ENCODE measurements at places on chromosomes 7 and 10.

DNA sequence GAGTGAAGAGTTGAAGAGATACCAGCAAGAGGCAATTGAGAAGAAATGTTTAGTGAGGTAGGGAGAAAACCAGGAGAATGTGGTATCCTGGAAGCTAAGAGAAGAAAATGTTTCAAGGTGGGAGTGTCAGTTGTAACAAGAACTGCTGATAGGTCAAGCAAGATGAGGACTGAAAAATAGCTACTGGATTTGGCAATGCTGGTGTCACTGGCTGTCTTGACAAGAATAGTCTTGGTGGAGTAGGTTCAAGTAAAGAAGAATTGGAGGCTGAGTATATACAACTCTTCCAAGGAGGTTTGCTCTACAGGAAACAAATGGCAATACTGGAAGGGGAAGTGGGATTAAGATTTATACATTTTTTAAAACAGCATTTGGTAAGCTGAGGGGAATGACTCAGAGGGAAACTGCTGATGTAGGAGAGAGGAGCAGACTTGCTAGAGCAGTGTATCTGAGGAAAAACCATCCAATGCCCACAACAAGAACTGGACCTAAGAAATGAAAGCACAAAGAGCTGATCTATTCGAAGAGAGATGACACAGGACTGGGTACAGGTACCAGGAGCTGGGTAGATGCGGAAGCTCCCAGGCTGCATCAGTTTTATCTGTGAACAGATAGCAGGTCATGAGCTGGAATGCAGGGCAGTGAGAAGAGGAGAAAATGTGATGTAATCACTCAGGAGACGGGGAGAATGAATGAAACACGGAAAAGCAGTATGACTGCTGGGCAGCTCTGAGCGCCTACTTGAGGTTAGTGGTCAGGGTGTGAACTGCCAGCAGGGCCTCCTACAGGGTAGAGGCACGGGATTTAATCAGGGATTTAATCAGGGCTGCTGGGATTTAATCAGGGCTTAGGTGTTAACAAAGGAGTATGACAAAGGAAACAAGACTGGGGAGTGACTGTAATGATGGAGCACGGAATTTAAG lies 34.5 kb downstream of the FAM25A start:
- no peak for DNase-seq

GRCh38 chr7:80127412-80128160 lies 7.0 kb upstream of the GNAI1 start:
- no peak for DNase-seq

DNA sequence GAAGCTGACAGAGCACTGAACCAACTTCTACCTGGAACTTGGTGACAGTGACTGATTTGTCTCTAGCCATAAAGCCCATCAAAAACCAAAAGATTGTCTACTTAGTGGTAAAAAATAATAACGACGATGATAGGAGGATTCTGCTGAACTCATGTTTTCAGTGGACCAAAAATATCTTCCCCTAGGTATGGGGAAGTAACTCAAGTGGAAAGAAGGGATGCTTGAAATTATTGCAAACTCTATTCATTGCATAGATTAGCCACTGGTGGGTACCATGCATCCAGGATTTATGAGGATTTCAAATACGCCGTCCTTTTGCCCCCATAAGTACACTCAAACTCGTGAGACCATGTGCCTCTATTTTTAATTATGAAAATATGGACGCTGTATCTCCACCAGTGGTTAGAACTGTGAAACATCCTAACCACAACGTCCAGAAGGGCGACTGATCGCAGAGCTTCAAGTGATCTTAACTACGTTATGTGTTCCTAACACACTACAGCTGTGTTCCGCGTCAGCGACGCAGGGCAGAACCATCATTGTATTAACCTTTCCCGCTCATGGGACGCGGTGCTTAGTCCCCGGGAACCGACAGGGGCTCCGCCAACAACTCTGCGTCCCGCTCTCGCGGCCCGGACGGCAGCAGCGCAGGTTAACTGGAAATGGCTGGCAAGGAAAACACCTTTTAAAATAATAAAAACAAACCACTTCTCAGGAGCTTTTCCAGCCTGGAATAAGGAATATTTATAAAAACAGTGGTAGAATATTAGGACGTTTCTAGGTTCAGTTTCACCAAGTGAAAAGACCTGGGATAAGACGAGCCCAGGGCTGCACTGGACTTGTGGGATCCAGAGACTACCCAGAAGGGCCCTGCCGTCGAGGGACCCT lies 776 bp downstream of the PEX1 start:
- peak; percentile 81 for DNase-seq

DNA sequence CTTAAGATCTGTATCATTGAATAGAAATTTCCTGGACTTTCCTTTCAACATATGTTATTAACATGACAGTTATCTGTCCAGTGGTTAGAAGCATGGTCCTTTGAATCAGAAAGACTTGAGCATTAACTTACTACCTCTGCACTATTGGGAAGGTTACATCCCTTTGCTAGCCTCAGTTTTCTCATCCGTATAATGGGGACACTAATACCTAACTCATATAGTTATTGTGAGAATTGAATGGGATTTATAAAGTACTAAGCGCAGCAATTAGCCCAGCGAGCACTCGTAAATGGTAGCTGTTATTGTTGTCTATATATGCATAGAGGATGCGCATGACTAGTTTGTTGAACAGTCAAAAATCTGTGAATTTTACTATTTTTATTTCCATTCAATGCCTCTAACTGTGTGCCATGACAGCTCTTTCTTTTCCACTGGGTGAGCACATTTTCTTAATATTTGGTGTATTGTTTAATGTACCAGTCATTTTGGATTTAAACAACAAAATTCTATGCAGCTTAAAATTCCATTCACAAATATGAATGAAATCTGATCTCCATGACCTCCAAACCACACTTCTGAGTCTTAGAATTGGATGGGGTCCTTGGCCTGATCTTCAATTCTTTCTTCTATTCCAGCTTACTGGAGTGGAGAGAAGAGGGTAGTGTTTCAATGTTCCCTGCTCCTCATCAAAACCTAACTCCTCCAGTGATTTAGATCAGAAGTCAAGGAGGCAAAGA lies 65.0 kb downstream of the CACNB2 start:
- DNase-seq: no peak

DNA sequence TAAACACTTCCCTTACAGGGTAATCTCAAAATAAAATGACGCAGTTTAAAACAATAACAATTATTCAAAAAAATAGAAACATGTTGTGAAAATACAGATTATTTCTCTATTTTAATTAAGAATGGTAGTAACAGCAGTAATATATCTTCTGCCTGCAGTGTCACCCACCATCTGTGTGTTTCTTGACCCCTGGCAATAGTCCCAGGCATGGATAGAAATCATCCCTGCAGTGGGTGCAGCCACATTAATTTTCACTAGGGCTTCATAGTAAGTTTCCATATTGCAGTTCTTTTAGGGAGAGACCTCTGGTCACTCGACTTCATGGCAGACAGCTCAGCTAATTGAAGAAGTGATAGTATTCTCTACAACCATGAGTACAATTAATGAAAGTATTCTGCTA lies 470.1 kb upstream of the TEX47 start:
- DNase-seq: no peak

- DNase-seq: peak; percentile 52
These were observed 17.0 kb downstream of the UPF2 start for GRCh38 chr10:12025591-12025990.

DNA sequence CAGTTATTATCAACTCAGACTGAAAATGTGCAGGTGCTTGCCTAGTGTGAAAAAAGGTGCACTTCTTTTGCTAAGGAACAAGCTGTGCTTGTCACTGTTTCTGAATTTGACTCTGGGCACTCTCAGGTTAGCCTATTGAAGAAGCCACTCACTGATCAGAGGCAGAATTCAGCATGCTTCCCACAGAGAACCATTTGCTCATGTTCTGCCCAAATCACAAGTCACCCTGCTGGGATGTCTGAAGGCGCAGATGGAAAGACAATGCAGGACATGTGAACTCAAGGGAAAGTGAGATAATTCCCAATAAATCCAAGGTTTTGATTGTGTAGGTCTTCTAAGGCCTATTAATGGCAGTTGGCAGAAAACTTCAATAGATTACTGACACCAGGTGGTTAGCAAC lies 47.8 kb upstream of the CSTF2T start:
- no peak for DNase-seq

DNA sequence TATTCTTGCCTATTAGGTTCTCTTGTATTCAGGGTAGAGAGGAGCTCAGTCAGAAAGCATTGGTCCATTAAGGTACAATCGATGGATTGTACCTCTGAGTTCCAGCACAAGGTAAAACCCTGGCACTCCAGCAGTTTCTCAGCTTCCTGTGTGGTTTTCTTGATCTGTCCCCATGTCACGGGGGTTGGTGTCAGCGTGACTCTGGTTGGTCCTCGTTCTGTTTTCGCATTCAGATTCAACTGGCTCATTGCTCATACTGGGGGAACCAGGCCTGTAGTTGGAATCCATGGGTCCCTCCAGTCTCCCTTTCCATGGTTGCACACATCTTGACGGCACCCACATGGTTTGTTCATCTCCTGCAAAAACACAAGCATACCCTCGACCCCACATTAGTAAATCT lies 32.7 kb upstream of the RASGEF1A start:
- DNase-seq: no peak

GRCh38 chr7:121342631-121343030 lies 13.8 kb downstream of the WNT16 start:
- no peak for DNase-seq

GRCh38 chr7:26694141-26694540 lies 170.2 kb downstream of the SKAP2 start:
- no peak for DNase-seq

GRCh38 chr7:51244885-51245284 lies 71.7 kb downstream of the COBL start:
- DNase-seq: no peak

GRCh38 chr7:88668591-88668990 lies 90.9 kb upstream of the ZNF804B start:
- DNase-seq: no peak

Data from erythroblast (primary cell).